ENCODE measurements at places on chromosomes 3 and 15.

DNA sequence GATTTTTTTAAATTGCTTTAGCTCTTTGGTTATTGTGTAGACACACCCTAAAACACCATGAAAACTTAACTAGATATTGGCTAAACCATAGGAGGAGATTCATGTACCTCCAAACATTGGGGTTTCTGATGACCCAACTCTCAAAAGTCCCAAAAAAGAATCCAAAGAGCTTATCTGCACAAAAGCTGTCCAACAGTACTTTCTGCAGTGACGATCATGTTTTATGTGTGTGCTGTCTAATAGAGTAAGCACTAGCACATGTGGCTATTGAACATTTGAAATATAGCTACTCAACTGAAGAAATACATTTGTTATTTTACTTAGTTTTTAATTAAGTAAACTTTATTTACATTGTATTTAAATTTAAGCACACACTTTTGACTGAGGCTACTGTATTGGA lies 818.2 kb upstream of the LMCD1 start:
- DNase-seq, result no peak

GRCh38 chr3:149153402-149153801 lies 24.0 kb downstream of the HPS3 start:
- no peak for DNase-seq

DNA sequence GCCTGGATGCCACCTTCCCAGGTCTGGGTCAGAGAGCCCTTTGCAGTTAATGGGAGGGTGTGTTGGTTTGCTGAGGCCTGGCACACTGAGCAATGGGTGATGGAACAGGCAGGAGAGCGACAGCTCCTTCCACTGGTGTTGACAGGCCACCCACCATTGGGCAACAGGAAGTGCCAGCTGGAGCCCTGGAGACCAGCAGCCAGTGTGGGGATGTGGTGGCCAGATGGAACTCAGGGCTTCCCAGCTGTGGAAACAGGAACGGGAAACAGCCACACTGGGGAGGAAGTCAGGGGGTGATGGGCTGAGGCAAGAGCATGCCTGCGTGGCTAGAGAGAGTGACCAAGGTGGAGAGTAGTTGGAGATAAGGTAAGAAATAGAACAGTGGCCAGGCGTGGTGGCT lies 9.3 kb downstream of the PSTPIP1 start:
- DNase-seq, result no peak

DNA sequence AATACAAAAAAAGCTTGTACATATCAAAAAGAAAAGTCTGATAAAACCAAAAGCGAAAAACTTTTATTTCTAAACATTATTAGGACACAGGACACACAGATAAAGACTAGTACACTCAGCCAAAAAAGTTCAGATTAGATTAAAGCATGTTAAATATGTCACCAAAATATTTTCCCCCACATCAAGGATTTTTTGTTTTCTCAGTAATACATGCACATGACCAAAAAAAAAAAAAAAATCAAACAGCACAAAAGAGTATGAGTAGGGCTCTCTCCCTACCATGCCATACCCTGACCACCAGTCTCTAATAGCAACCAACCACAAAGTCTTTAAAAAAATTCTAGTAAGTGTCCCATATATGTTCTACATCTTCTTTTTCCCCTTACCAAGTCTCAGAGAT lies 77.4 kb downstream of the LRRFIP2 start:
- DNase-seq, result no peak

DNA sequence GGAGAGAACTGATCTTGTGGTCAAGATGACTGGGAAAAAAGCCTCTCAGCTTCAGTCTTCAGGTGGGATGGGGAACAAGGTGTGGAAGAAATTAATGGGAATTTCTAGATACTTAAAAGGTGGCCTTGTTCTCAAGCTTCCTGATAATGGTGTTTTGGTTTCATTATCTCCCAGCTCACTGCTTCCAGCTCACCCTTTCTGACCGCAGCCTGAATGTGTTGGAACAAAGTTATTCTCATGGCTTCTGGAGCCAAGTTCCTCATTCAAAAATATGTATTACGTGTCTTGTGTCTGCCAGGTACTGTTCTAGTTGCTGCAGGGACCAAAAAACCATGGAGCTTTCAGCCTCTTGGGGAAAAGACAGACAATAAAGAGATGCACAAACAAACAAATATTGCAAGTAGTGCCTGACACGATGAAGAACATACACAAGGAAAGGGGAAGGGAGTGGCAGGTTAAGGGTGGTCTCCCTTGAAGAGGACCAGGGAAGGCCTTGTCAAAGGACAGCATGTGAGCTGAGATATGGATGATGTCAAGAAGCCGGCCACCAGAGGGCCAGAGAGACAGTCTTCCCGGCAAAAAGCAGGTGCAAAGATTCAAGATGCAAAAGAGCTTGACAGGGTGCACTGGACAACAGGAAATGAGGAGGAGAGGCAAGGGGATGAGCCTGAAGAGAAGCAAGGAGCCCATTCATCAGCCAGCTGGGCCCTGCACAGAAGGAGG lies 35.5 kb downstream of the ARRDC4 start:
- no peak for DNase-seq

DNA sequence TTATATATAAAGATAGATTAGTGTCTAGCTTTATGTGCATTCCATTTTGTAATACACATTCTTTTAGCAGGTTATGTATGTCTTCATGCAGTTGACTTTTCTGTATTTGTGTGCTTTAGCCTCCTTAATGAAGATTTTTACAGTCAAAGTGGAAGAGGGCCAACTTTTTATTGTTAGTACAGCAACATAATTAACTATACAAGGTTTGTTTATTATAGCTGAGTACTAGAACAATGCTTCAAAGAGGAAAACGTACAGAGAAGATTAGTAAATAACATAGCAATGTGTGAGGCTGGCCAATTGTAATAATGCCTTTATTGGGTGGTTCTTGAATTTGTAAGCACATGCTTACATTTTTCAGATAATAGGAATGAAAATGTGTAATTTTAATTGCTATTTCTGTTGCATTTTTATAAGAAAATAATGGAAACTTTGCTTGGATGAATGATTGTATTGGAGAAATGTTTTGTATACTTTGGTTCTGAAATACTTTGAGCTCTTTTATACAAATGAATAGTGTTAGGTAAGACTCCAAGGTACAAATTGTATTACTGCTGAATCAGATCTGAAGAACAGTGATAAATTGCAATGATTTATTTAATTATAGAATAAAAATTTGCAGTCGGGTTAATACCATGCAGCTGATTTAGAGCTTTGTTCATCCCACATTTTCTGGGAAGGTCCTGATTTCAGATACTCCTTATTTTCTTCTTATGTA lies 41.4 kb downstream of the UBE2E2 start:
- no peak for DNase-seq

DNA sequence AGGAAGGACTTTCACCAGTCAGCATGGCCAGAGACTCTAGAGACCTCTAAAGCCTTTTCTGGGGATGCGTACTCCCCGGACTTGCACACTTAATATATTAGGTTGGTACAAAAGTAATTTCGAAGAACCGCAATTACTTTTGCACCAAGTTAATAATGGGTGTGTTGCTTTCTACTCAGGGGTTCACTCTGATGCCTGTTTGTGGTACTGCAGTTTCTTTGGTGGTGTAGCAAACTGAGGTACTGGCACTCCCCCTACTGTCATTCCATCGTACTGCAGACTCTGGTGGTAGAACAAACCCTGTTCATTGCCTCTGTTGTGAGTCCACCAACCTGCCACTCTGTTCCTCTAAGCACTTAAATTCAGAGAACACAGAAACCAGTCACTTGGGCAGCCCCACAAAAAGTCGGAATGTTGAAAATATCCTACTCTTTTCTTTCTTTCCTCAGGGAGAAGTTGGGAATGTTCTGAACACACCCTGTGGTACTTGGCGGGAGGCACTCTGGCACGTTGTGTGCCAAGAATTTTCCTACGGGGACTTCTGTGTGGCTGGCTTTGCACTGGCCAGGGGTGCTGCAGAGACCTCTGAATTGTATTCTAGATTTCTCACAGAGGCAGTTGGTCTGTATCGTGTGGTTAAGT lies 46.3 kb downstream of the GABRG3 start:
- no peak for DNase-seq

DNA sequence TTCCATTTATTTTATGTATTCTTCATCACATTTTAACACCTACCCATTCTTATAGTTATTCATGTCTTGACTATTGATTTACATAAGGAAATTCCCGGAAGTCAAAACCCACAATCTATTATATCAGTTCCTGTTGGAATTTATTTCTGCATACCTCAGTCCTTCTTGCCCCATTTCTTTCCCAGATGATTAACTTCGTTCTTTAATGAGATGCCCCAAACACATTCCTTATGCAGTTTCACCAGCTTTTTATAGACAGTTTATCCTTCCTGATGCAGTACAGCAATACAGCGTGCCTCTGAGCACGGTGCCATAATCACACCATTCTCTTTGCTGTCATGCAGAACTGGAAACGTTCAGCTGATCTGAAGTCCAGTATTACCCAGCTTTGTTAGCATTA lies 175.8 kb upstream of the NANOGP8 start:
- no peak for DNase-seq

- no peak for DNase-seq
Observed at GRCh38 chr15:86439614-86440013, 359.9 kb downstream of the AGBL1 start.

DNA sequence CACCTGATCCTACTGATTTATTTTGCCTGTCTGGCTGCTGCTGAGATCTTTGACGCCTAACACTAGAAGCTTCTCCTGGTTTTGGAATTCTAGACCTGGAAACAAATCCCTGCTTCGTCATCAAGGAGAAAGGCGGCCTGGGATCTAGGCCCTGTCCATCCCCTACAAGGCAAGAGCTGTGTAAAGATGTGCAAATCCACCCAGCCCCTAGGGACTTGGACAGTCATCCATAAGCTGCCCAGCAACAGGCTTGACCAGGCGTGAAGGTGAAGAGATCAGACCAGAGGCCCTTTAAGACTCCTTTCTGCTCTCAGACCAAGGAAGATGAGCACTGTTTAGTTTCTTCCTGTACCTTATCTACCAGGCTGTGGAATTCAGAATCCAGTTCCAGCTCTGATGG lies 32.2 kb downstream of the SLC41A3 start:
- DNase-seq, result no peak

DNA sequence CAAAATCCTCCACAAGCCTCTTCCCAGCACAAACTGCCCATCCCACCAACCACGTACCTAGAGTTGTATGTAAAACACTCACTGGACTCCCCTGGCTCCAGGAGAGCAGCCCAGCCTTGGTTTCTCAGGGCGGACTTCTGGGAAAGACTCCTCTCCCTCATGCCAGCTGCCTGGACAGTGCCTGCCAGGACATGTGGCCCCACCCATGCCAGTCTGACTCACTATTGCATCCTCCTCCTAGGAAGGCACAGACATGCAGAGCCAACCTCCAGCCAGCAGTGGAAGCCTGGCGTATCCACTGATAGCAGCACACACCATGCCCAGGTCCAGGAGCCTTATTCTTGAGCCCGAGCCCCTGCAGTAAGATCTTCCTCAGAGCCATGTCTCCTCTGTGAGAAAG lies 8.6 kb downstream of the PKM start:
- no peak for DNase-seq

GRCh38 chr15:36757189-36757814 lies 177.9 kb downstream of the CDIN1 start:
- DNase-seq, result no peak

DNA sequence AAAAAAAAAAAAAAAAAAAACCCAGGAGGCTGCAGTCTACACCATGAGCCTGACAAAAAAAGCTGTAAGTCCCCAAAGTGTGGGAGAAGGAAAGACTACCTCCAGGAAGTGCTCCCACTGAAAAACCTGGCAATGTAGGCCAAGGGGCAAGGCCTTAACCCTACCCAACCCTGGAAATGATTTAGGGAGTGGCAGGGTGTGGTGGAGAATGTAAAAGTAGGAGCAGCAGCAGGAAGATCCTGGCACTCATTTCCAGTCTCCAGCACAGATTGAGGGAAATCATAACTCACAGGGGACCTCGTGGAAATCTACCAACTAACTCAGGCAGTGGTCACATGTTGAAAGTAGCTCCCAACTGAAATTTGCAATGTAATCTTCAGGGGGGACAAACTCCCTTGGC lies 839.5 kb downstream of the EPHA3 start:
- no peak for DNase-seq

DNA sequence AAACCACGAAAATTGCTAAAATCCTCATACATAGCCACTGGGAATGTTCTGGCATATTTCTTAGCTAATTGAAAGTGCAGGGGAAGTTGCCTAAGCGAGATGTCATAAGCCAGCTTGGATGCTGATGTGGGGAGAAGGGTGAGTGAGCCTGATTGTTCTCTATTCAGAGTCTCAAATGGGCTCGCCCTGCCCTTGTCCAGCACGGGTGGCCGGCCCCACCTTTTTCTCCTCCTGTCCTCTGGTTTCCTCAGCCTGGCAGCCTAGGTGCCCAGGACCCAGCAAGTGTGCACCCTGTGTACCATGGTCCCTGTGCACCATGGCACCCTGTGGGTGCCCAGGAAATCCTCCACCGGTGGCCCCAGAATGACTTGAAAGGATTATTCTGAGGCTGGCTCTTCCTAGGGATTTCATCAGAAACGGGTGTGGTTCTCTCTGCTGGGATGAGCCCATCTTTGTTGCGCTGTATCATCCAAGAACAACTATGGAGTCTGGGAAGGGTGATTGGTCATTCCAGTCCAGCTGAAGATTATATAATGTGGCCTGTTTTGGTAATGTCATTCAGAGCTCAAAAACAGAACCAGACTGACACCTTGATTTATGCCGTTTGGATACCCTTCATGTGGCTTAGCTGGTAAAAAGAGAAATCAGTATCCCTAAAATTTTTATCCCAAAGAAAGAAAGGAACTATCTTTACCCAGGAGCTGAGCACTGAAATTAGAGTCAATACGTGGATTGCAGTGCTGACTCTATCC lies 150.8 kb upstream of the BHLHE40 start:
- DNase-seq, result no peak

- DNase-seq, result no peak
Observed at GRCh38 chr3:196609805-196610515, 29.5 kb upstream of the NRROS start.

GRCh38 chr3:71541313-71541712 lies 42.2 kb downstream of the FOXP1 start:
- DNase-seq, result no peak

GRCh38 chr15:74315626-74316025 lies 51.8 kb downstream of the CYP11A1 start:
- no peak for DNase-seq

GRCh38 chr3:179589143-179589542 lies 15.3 kb downstream of the MRPL47 start:
- DNase-seq, result no peak

GRCh38 chr3:180433152-180433551 lies 168.8 kb upstream of the TTC14 start:
- no peak for DNase-seq

GRCh38 chr3:64832098-64832497 lies 144.3 kb upstream of the ADAMTS9 start:
- DNase-seq, result no peak

GRCh38 chr3:122957707-122958689 lies 69.6 kb downstream of the SEMA5B start:
- DNase-seq, result no peak
